ENCODE measurements at places on chromosomes 5 and 9.

- H3K36me3 ChIP-seq, result no peaks in the 10 kb centered on the region
- H3K4me1 ChIP-seq, result no peaks in the 10 kb centered on the region
- no peaks in the 10 kb centered on the region for H3K27me3 ChIP-seq
- no peak for DNase-seq
- H3K4me3 ChIP-seq, result peak overlapping the region; percentile 23
These were observed 131.7 kb downstream of the ADAMTS16 start for GRCh38 chr5:5271786-5272321.

GRCh38 chr5:88677376-88677895 lies 205.5 kb downstream of the MEF2C start:
- H3K4me3 ChIP-seq, result no peak overlapping the region
- DNase-seq, result no peak
- peaks cover 61% of the 10 kb centered on the region for H3K27me3 ChIP-seq
- no peaks in the 10 kb centered on the region for H3K36me3 ChIP-seq

DNA sequence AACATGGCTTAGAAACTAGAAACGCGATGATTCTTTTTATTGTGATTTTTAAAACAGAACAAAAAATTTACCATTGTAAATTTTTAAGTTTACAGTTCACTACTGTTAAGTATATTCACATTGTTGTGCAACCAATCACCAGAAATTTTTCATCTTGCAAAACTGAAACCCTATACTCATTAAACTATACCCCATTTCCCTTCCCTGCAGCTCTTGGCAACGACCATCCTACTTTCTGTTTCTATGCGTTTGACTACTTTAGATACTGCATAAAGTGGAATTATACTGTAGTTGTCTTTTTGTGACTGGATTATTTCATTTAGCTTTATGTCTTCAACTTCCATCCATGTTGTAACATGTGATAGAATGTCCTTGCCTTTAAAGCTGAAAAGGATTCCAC lies 52.5 kb downstream of the SPOCK1 start:
- no peak overlapping the region for H3K4me3 ChIP-seq
- no peaks in the 10 kb centered on the region for H3K4me1 ChIP-seq
- H3K36me3 ChIP-seq, result no peaks in the 10 kb centered on the region
- DNase-seq, result no peak

GRCh38 chr5:76733049-76733417 lies 17.1 kb downstream of the F2R start:
- no peaks in the 10 kb centered on the region for H3K27me3 ChIP-seq
- H3K36me3 ChIP-seq, result no peaks in the 10 kb centered on the region
- no peak overlapping the region for H3K4me3 ChIP-seq
- H3K27ac ChIP-seq, result no peak overlapping the region
- no peaks in the 10 kb centered on the region for H3K4me1 ChIP-seq
- DNase-seq, result no peak

DNA sequence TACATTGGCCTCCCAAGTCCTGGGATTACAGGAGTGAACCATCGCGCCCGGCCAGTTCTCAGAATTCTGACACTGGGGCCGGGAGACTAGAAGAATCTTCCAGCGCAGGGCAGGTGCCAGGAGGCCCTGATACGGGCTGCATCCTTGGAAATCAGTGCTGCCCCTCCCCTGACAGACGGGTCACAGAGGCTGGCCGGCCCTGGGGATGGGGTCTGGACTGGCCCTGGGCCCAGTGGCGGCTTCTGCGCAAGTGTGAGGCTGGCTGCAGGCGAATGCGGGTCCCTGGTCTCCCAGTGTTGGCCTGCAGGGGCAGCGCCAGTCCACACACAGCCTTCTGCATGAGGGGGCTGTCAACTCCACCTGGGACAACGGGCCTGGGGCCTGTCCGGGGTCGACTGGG lies 831 bp upstream of the TBC1D9B start:
- H3K4me1 ChIP-seq, result peaks cover 6% of the 10 kb centered on the region
- no peak for DNase-seq
- no peaks in the 10 kb centered on the region for H3K36me3 ChIP-seq
- H3K4me3 ChIP-seq, result peak overlapping the region; percentile 85
- no peaks in the 10 kb centered on the region for H3K27me3 ChIP-seq

DNA sequence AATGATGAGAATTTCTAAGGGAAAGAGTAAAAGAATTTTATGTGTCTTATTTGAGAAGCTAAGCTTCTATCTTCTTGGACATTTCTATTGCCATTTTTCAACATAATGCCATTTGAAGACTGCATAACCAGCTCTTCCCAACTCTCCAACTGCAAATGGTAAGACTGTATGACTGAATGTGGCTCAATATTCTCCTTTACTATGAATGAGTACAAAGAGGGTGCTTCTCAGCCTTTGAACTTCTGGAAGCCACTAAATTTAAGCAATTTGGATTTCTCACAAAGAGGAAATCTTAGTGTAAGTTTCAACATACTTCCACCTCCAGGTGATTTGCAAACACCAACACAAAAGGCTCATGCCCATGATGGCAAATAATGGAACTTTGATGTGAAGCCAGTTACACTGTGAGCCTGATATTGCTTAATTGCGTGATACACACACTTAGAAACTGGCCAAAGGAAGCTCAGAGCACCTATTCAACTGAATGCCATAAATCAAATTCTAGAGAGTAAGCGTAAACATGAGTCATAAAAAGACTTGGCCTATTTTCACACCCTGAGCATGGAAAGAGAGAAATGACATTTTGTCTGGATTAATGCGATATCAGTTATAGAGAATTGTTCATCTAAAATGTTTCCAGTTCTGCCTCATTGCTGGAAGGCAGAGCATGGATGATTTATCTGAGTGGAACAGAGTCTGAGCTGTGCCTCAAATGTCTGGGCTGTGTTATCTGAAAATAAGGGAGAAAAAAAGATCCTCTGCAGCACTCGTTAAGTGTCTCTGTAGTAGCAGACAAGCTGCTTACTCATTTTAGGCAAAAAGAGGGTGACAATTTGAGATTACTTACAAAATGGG lies 145.3 kb downstream of the PLK2 start:
- H3K4me3 ChIP-seq, result no peak overlapping the region
- no peak for DNase-seq
- H3K27ac ChIP-seq, result no peak overlapping the region
- no peaks in the 10 kb centered on the region for H3K27me3 ChIP-seq
- no peaks in the 10 kb centered on the region for H3K4me1 ChIP-seq
- no peaks in the 10 kb centered on the region for H3K36me3 ChIP-seq

GRCh38 chr5:160197341-160198144 lies 31.8 kb upstream of the FABP6 start:
- H3K4me3 ChIP-seq, result no peak overlapping the region
- no peaks in the 10 kb centered on the region for H3K36me3 ChIP-seq
- H3K27me3 ChIP-seq, result no peaks in the 10 kb centered on the region
- no peak for DNase-seq
- H3K27ac ChIP-seq, result no peak overlapping the region
- peaks cover 2% of the 10 kb centered on the region for H3K4me1 ChIP-seq

DNA sequence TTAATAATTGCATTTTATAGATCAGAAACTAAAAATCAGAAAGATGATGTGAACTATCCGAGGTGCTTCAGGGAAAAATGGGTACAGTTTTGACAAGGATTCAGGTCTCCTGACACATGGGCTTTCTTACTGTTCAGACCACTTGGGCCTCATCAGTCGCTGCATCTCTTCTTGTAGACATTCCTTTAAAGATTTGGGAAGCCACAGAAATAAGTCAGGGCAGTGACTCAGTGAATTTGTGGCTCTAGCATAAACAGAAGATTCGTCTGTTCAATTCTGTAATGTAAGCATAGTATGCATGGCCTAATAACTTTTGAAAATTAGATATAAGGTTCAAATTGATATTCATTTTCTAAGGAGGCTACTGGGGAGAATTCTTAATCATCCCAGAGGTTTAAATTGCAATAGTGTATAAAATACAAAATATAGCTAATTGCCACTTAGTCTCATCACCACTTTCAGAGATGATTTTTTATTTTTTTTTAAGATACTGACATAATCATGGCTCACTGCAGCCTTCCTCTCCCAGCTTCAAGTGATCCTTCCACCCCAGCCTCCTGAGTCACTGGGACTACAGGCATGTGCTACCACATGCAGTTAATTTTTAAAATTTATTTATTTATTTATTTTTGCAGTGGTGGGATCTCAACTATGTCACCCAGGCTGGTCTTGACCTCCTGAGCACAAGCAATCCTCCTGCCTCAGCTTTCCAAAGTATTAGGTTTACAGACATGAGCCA lies 48.9 kb downstream of the RASEF start:
- H3K27me3 ChIP-seq, result no peaks in the 10 kb centered on the region
- no peak overlapping the region for H3K27ac ChIP-seq
- DNase-seq, result no peak
- no peaks in the 10 kb centered on the region for H3K4me1 ChIP-seq

DNA sequence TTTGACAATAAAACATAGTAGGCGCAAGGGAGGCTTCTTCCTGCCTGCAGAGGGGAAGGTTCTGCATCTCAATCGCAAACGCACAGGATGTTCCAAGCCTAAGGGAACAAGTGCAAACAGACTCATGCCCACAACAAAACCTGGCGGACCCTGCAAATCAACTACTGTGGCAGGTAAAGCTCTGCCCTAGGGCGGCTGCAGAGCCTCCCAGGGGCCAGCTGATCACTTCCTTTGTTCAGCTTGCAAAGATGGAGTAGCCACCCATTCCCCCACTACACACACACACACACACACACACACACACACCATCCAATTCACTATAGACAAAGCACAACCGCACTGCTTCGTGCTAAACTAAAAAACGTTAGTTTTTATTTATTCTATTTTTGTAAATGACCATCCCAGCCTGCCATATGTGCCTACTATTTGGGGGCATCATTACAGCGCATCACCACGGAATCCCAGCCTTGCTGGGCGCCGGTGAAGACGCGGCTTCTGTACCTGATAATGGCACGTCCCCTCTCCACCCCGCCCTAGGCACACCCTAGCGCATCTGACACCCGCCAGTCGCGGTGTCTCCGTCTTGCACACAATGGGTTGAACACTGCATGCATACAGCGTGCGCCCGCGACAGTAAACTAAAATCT lies 57.6 kb downstream of the DPYSL3 start:
- no peaks in the 10 kb centered on the region for H3K4me1 ChIP-seq
- no peak for DNase-seq
- H3K36me3 ChIP-seq, result no peaks in the 10 kb centered on the region
- peak overlapping the region; percentile 75 for H3K4me3 ChIP-seq

DNA sequence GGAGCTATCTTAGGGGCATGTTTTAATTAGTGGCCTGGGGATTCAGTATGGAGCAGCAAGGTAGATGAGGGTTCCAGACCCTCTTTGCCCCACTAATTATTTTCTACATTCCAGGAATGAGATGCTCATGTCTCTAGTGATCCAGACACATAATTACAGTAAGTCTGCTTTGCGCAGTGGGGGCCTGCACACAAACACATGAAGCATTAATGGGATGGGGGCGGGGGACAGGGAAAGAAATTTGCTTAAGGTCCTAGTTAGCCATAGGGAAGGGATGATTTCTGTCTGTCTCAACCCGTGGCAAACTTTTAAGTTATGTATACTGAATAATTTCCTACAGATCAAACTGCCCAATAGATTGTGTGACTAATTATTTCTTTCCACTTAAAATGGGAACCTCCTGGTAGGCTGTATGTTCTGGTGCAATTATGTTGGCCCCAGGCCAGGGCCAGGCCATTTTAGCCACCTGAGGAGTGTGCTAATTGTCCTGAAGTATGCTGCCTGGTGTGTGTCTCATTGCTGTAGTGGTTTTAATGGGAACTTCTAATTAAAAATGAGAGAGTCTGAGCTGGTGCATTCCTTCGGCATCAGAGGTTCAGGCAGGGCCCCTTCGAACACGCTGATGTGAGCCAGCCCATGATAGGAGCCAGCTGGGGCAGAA lies 134.4 kb downstream of the PTTG1 start:
- no peak overlapping the region for H3K27ac ChIP-seq
- H3K4me3 ChIP-seq, result no peak overlapping the region
- H3K4me1 ChIP-seq, result no peaks in the 10 kb centered on the region
- DNase-seq, result no peak
- H3K36me3 ChIP-seq, result no peaks in the 10 kb centered on the region

GRCh38 chr5:35440409-35440808 lies 177.3 kb upstream of the SPEF2 start:
- H3K36me3 ChIP-seq, result no peaks in the 10 kb centered on the region
- H3K4me3 ChIP-seq, result no peak overlapping the region
- no peaks in the 10 kb centered on the region for H3K27me3 ChIP-seq
- no peaks in the 10 kb centered on the region for H3K4me1 ChIP-seq
- no peak for DNase-seq

DNA sequence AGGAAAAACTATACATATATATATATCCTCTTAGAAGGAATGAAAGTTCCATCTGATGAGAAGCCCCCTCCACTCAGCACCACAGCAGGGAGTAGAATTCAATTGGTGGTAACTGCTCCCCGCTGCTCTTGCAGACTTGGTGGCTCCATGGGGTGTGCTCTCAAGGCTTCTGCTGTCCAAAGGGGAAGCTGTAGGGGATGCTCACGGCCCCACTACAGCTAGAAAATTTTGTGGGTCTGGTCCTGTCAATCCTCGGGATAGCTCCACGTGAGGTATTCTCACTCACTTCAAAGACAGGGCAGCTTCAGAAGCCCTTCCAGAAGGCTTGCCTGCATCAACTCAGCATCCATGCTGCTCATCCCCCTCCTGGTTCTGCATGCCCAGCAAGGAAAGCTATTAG lies 247.2 kb downstream of the CETN3 start:
- no peaks in the 10 kb centered on the region for H3K27me3 ChIP-seq
- no peaks in the 10 kb centered on the region for H3K4me1 ChIP-seq
- no peak overlapping the region for H3K27ac ChIP-seq
- no peak overlapping the region for H3K4me3 ChIP-seq
- H3K36me3 ChIP-seq, result no peaks in the 10 kb centered on the region
- DNase-seq, result no peak

GRCh38 chr5:76337953-76338451 lies 65.1 kb upstream of the IQGAP2 start:
- DNase-seq, result no peak
- no peaks in the 10 kb centered on the region for H3K4me1 ChIP-seq
- no peaks in the 10 kb centered on the region for H3K27me3 ChIP-seq
- H3K4me3 ChIP-seq, result no peak overlapping the region

GRCh38 chr5:119655061-119655460 lies 25.7 kb downstream of the FAM170A start:
- no peaks in the 10 kb centered on the region for H3K4me1 ChIP-seq
- H3K27me3 ChIP-seq, result no peaks in the 10 kb centered on the region
- DNase-seq, result no peak
- no peak overlapping the region for H3K4me3 ChIP-seq
- no peak overlapping the region for H3K27ac ChIP-seq

GRCh38 chr9:110282018-110282738 lies 25.9 kb upstream of the TXN start:
- no peak overlapping the region for H3K27ac ChIP-seq
- H3K27me3 ChIP-seq, result no peaks in the 10 kb centered on the region
- H3K4me3 ChIP-seq, result no peak overlapping the region
- H3K4me1 ChIP-seq, result no peaks in the 10 kb centered on the region
- DNase-seq, result no peak

- H3K27ac ChIP-seq, result peak overlapping the region; percentile 94
- DNase-seq, result peak; percentile 65
- peak overlapping the region; percentile 68 for H3K4me3 ChIP-seq
- peaks cover 6% of the 10 kb centered on the region for H3K4me1 ChIP-seq
- no peaks in the 10 kb centered on the region for H3K36me3 ChIP-seq
These were observed 53.5 kb upstream of the CDKN2AIPNL start for GRCh38 chr5:134464988-134465815.

GRCh38 chr9:132216861-132217619 lies 55.2 kb downstream of the NTNG2 start:
- no peak for DNase-seq
- H3K27me3 ChIP-seq, result no peaks in the 10 kb centered on the region
- no peak overlapping the region for H3K4me3 ChIP-seq
- H3K27ac ChIP-seq, result no peak overlapping the region

Measured in ascending aorta (tissue), 2 donors.